ENCODE measurements at places on chromosomes 16 and 17.

DNA sequence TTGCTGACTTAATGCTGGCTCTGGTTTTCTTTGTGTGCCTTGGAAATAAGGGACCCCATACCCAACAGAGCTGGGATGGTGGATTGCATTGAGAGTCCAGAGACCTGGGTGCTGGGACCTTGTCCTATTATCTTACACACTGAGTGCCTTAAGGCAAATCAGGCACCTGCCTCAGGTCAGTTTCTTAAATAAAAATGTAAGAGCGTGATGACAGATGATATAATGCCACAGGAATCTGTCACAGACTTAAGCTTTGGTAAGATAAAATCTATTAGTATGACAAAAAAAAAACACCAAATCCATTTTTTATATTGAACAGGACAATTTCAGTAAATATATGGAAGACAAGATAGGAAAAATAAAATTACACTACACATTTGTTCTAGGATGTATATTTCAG lies 1.6 kb downstream of the MT1A start:
- H3K4me1 ChIP-seq = peaks cover 6% of the 10 kb centered on the region
- DNase-seq = no peak
- no peak overlapping the region for H3K4me3 ChIP-seq
- no peaks in the 10 kb centered on the region for H3K27me3 ChIP-seq

- H3K36me3 ChIP-seq = no peaks in the 10 kb centered on the region
- H3K4me1 ChIP-seq = no peaks in the 10 kb centered on the region
- no peak overlapping the region for H3K27ac ChIP-seq
- DNase-seq = no peak
- H3K4me3 ChIP-seq = no peak overlapping the region
- H3K27me3 ChIP-seq = no peaks in the 10 kb centered on the region
Observed at GRCh38 chr16:59238246-59238645, 504.1 kb upstream of the GOT2 start.

- DNase-seq = no peak
- no peaks in the 10 kb centered on the region for H3K27me3 ChIP-seq
- no peaks in the 10 kb centered on the region for H3K36me3 ChIP-seq
- H3K4me1 ChIP-seq = no peaks in the 10 kb centered on the region
- H3K27ac ChIP-seq = no peak overlapping the region
Observed at GRCh38 chr17:31126318-31126717, 31.5 kb downstream of the NF1 start.

GRCh38 chr16:75114946-75115825 lies 1.4 kb downstream of the LDHD start:
- H3K4me3 ChIP-seq = peak overlapping the region; percentile 58
- no peaks in the 10 kb centered on the region for H3K36me3 ChIP-seq
- no peaks in the 10 kb centered on the region for H3K27me3 ChIP-seq
- peaks cover 2% of the 10 kb centered on the region for H3K4me1 ChIP-seq
- no peak overlapping the region for H3K27ac ChIP-seq
- no peak for DNase-seq

- no peak for DNase-seq
- peaks cover 10% of the 10 kb centered on the region for H3K4me1 ChIP-seq
- H3K27ac ChIP-seq = no peak overlapping the region
- H3K4me3 ChIP-seq = no peak overlapping the region
Observed at GRCh38 chr17:35377706-35378105, 4.3 kb upstream of the SLFN11 start.

- no peaks in the 10 kb centered on the region for H3K36me3 ChIP-seq
- peak overlapping the region; percentile 44 for H3K4me3 ChIP-seq
- H3K27me3 ChIP-seq = no peaks in the 10 kb centered on the region
- no peak for DNase-seq
- H3K27ac ChIP-seq = no peak overlapping the region
- H3K4me1 ChIP-seq = no peaks in the 10 kb centered on the region
Observed at GRCh38 chr16:27402964-27403600, 1.1 kb downstream of the IL21R start.

- no peak for DNase-seq
- no peaks in the 10 kb centered on the region for H3K27me3 ChIP-seq
- no peaks in the 10 kb centered on the region for H3K36me3 ChIP-seq
- H3K27ac ChIP-seq = no peak overlapping the region
Observed at GRCh38 chr17:72095316-72095715, 25.5 kb upstream of the SOX9 start.

GRCh38 chr17:19771971-19772630 lies 24.0 kb upstream of the ALDH3A1 start:
- H3K27me3 ChIP-seq = no peaks in the 10 kb centered on the region
- H3K36me3 ChIP-seq = peaks cover 18% of the 10 kb centered on the region
- H3K27ac ChIP-seq = peak overlapping the region; percentile 38
- DNase-seq = no peak

All from ascending aorta (tissue), 2 donors.